Stimulated activated CD4-positive, alpha-beta T cell treated with anti-CD3 and anti-CD28 coated beads, TNF-alpha, amount 100 ng/mL, for 1 hour (primary cell): ENCODE measurements at places on chromosomes 1 and 21.

DNA sequence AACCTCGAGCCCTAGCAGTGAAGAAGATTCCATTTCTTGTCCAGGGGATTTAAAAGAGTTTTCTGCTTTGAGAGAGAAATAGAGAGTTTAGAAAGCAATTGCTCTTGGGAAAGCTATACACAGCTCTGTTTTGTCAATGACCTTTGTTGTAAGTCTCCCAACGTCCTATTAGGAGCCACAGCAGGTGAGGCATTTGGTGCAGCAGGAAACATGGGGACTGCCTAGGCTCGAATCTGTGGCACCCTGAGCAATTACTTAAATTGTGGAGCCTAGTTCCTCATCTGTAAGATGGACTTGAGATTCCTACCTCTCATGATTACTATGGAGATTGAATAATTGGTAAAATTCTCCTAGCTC lies 8.2 kb downstream of the DCLRE1B start:
- no peak for DNase-seq

DNA sequence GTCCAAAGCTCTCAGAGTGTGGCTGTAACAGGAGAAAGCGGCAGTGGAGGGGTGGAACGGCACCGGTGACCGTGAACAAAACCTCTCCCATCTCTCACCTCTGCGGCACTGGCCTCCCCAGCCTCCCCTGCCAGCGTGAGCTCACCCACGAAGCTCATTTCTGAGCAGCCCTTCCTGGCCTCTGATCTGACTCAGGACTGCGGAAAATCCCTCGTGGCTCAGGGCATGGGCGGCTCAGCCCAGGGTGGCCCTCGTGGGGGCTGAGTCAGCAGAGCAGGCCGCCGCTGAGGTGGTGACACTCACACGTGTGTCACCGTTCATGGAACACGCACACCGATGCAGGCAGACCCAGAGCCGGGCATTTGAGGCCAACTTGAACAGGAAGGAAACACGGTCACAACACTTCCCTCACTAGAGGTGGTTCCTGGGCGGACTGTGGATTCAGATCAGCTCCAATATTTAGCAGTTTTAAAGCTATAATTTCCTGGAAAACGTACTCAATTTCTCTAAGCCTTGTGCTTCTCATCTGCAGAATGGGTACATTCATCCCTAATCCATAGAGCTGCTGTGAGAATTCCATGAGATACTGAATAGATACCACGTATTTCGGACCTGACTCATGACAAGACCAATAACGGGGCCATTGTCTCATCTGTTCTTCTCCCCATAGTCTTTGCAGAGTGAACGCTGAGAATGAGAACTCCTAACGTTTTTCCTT lies 115.0 kb upstream of the TMPRSS2 start:
- no peak for DNase-seq

DNA sequence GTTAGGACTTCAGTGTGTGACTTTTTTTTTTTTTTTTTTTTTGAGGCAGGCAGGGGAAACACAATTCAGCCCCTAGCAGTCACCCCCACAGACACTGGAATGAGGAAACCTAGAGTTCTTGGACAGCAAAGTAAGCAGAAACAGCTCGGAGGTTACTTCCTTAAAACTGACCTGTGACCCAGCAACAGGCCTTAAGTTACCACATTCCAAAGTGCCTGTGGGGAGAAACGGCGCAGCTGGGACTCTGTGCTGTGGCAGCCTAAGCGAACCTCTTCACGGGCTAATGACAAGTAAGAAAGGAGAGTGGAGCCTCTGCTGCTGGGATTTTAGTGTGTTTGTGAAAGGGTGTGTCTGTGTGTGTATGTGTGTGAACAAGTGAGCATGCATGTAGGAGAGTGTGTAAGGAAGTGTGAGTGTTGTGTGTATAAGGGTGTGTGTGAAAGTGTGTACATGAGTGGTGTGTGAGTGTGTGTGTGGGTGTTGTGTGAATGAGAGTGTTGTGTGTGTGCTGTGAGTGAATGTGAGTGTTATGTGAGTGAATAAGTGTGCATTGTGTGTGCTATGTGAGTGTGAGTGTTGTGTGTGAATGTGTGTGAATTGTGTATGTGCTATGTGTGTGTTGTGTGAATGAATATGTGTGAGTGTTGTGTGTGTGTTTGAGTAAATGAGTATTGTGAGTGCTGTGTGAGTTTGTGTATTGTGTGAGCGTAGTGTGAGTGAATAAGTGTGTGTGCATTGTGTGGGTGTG lies 180.8 kb downstream of the BRINP2 start:
- no peak for DNase-seq

GRCh38 chr1:54037476-54037875 lies 15.5 kb downstream of the TMEM59 start:
- no peak for DNase-seq

DNA sequence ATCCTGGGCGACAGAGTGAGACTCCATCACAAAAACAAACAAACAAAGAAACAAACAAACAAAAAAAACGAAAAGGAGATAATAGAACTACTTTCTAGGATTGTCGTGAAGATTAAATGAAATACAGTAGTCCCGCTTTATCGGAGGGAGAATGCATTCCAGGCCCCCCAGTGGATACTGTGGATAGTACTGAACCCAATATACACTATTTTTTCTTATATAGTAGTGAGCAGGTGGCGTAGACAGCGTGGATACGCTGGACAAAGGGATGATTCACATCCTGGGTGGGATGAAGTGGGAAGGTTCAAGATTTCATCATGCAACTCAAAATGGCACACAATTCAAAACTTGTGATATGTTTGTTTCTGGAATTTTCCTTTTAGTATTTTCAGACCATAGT lies 8.0 kb downstream of the SLC35F3 start:
- DNase-seq, result no peak

DNA sequence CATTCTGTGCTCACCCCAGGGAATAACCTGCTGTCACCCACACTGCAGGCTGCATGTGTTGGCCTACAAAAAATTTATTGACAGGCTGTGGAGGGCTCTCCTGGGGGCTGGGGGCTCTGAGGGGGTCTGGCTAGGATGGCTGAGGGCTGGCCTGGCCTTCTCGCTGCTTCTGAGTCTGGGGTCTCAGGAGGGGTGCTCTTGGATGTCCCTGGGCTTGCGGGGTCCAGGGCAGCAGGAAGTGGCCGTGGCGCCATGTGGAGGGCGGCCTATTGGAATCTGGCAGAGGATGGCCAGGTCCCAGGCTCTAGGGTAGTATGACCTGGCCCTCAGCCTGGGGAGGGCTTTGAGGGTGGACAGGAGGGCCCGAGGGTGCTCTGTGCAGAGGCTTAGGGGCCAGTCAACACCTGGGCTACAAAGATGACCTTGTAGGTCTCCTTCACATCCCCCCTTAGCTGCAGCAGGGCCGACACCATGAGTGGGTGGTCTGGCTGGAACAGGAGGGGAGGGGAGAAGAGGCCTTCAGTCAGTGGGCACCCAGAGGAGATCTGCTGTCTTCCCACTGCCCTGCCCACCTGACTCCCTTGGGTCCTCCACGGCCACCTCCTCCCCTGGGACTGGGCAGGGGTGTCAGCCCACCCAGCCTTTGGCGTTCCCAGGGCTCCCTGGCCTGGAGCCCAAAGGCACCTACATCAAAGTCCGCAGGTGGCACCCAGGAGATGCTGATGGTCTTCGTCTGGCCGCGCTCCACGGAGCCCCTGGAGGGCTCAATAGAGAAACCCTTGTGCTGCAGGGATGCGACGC lies 3.0 kb upstream of the TMEM52 start:
- no peak for DNase-seq

DNA sequence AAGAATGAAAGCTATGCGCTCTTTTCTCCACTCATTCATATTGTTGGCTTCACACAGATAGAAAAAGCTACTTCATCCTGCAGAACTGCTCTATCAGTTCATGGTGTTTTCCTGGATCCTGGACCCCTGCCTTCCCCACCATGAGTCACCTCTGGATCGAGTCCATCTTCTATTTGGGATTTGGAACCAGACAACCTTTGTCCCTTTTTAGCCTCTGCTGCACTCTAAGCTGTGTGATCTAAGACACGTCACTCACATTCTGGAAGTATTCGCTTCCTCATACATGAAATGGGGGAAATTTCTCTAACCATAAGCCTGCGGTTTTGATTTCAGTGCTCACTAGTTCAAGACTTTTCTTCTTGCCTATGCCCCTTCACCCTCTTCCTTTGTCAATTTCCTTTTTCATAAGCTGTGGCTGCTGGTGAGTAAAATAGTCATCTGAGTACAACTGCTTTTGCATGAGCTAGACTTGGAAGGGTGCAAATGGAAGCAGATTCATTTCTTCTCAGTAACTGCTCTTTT lies 14.1 kb upstream of the DEGS1 start:
- no peak for DNase-seq

DNA sequence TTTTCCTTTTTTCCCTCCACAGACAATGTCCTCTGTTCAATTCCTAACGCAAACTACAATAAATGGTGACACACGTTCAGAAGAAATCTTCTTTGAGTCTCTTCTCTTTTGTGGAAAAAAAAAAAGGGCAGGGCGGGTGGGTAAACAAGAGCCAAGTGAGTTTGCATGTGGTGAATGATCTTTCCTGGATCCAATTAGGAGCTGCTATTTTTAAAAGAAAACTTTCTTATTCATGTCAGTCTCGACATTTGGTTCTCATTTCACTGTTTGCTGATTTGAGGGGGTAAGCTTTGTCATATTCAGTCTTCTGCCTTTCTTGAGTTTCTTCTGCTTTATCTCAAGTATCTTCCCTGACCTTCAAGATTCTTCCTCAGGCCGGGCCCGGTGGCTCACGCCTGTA lies 29.2 kb upstream of the KIF1B start:
- no peak for DNase-seq

DNA sequence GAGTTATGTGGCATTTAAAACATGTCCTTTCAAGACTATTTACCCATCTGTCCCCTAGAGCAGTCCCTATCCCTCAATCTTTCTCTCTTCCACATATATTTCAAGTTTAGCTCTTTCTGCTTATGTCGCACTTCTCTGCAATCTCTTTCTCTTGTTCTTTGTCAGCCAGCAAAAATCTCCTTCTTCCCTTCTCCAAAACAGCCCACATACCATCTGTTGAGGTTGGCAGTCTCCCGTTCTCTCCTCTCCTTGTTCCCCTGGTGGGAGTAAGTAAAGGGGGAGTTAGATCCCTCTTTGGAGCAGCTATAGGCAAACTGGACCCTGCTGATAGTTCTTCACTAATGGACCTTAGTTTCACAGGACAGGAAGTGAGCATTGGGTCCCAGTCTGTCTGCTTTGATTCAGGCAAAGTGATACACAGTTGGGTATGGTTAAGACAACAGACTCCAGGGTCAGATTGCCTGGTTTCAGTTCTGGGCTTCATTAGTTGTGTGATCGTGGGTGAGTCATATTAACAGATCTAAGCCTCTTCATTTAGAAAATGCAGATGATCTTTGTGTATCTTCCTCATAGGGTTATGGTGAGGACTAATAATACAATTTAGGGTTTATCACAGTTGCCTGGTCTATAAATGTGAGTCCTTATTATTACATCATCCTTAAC lies 19.7 kb downstream of the BRINP2 start:
- DNase-seq, result no peak

DNA sequence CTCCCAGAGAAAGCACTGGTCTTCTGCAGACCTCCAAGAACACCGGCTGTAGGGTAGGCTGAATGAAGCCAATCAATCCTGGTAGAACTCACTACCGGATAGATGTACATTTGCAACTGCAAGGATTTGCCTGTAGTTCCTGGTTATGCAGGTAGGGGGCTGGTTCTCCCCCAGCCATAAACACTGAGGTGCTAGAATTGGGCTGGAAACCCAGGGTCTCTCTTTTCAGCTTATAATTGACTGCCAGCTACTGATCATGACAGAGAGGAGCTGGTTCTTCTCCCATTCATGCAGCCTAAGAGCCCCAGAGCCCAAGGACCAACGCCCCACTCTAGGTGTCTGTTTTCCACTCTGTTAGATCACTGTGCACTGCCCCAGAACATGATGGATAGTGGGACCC lies 21.5 kb upstream of the MTARC2 start:
- no peak for DNase-seq

- no peak for DNase-seq
Measured at GRCh38 chr1:97936976-97937375, 16.1 kb upstream of the DPYD start.

- no peak for DNase-seq
Measured at GRCh38 chr1:204475656-204476432, 18.8 kb downstream of the PIK3C2B start.

GRCh38 chr1:162678439-162678838 lies 46.2 kb downstream of the DDR2 start:
- DNase-seq, result no peak

- no peak for DNase-seq
Measured at GRCh38 chr21:36694593-36695282, 4.2 kb upstream of the SIM2 start.

GRCh38 chr1:107187399-107187798 lies 46.6 kb downstream of the NTNG1 start:
- no peak for DNase-seq
